EH (cell line): ENCODE measurements at places on chromosomes 6 and 20.

DNA sequence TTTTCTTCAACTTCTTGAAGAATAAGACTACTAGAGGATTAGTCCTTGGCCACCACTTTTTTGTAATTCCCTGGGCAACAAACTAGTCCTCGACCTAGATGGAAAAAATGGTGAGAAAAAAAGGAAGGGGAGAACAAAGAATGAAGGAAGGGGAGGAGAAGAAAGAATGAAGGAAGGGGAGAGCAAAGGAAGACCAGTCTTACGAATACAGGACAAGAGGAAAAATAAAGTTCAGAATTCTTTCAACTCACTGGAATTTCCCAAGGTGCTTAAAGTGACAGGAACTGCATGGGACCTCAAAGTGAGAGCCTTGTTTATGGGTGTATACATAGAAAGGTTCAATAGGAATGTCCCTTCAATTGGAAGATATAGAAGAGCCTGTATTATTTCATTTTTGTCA is 509.3 kb upstream of the JARID2 start:
- no peak for DNase-seq

GRCh38 chr6:91744566-91744965 is 1157.7 kb upstream of the MAP3K7 start:
- DNase-seq, result no peak

- no peak for DNase-seq
These were observed 1.2 kb downstream of the ANGPT4 start for GRCh38 chr20:914727-915498.

DNA sequence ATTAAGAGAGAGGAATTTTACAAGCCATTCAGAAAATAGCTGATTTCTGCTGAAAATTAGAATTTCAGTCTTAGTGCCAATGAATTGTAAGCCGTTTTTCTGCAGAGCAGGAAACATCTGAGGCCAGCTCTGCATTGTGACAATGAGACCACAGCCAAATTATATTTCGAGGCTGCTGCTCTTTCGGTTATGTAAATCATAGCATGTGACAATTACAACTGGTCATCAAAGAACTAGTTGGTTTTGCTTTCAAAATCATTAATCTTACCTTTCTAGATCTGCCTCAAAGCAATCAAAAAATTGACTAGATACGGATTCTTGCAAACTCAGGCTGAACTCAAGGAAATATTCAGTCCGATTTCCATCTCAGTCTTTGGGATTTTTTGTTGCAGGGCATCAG is 33.4 kb upstream of the INSM1 start:
- DNase-seq, result no peak

DNA sequence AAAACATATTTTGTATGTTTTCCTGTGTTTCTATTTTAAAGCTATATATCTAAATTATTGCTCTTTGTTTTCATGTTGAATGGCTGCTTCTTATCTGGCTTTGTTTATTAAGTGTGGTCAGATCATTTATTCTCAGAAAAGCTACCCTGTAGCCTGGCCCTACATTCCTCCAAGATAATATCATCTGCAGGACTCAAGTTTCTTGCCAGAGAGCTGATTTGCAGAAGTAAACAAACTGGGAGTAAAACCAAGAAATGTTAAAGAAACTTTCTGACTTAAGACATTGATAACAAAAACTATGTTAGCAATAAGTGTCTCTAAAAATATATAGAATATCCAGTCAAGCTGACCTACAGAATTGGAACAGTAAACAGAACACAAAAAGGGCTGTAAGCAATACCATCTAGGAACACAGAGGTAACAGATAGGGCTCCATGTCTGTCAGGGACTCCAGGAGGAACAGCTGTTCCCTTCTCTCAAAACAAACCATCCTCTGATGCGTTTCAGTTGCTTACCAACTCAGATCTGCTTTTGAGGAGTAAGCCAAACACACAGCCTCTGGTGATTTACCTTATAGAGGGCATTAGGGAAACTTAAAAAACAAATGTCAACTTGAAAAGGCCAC is 17.5 kb upstream of the CEP85L start:
- DNase-seq, result peak; percentile 79

- peak; percentile 35 for DNase-seq
These were observed 24.3 kb downstream of the SNX14 start for GRCh38 chr6:85569323-85569722.

- no peak for DNase-seq
These were observed 216.8 kb upstream of the CDYL start for GRCh38 chr6:4559281-4559875.

DNA sequence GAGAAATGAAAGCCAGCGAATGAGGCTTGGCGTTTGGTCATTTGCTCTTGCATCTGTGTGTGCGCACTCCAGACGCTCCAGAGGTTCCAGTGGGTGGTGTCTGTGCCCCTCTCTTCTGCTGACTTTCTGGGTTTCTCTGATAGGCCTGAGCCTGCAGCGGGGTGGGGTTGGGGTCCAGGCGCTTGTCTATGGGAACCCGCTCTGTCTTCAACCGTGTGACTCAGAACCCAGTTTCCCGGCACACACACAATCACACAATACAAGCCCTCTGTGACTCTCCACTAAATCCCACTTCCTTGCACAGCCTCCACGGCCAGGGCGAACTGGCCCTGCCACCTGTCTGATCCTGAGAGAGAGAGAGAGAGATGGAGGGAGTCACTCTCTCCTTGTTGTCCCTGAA is 24.6 kb downstream of the RBM38 start:
- DNase-seq, result no peak

GRCh38 chr6:150987371-150987828 is 121.9 kb downstream of the MTHFD1L start:
- no peak for DNase-seq

GRCh38 chr6:44624936-44625573 is 237.5 kb downstream of the CDC5L start:
- DNase-seq, result no peak

DNA sequence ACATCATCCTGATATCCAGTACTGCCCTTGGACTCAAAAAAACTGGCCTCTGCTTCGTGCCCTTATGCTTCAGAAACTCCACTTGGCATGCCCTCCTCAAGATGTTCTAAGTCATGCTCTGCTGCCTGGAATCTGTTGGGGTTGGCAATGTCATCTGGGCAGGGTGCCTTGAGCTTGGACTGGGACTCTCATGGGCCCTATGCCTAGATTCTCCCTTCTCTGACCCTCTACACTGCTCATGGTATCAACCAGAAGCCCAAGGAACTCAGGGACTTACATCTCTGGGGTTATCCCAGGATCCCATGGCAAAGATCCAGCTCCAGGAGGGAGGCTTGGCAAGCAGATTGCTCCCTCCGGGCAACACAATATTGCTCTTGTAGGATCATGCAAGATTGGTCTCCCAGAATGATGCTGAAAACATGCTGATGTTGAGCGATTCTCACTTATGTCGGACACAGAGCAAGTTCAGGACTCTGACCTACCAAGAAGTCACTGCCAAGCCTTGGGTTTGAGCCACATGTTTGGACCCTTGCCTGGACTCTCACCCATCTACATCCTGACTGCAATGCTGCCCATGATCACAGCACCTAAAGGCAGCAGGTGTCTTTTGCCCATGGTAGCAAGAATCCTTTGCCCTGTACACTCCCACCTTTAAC is 88.8 kb downstream of the ADAT2 start:
- DNase-seq, result no peak

DNA sequence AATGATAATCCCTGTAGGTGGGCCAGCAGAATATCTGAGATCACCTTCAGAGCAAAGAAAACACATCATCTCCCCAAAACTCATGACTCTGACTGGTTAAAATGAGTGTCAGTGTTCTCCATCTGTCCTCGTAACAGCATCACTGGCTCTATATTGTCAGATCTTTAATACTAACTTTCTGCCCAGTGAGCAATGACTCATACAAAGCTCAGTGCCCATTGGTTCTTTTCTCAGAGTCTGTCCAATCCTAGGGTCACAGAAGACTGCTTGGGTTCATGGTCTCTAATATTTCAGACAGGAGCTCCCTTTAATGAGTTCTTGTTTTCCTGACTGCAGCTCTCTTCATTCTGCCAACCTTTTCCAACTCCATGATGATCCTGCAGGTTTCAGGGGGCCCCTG is 36.4 kb downstream of the HLA-DPB1 start:
- DNase-seq, result peak; percentile 74

DNA sequence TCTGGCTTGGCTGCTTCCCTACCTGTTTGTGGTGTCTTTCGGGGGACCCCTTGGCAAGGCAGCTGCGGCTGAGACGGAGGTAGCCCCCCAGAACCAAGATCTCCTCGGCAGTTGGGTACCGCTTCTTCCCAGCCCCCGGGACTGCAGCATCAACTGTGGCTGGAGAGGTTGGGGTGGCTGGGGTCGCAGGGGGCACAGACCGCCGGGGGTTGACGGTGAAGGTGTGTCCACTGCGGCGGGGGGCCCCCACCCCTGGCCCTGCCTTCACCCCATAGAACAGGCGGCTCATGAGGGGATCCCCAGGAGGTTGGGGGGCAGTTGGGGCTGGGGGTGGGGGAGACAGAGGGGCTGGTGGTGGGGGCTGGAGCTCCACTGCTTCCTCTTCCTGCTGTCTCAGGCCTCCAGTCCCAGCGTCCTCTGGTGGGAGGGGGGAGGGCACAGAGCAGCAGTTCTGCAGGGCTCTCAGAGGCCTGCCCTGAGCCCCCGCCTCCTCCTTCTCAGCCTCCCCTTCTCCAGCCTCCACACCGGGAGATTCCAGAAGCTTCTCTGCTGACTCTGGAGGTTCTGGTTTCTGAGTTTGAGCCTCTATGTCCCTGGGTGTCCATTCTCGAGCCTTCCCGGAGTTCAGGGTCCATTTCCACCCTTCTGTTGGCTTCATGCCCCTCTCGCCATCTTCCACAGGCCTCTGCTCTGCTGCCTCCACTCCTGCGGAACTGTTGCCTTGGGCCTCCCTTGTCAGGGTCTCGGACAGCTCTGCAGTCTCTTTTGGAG is 1.9 kb downstream of the PPP1R18 start:
- DNase-seq, result peak; percentile 68

DNA sequence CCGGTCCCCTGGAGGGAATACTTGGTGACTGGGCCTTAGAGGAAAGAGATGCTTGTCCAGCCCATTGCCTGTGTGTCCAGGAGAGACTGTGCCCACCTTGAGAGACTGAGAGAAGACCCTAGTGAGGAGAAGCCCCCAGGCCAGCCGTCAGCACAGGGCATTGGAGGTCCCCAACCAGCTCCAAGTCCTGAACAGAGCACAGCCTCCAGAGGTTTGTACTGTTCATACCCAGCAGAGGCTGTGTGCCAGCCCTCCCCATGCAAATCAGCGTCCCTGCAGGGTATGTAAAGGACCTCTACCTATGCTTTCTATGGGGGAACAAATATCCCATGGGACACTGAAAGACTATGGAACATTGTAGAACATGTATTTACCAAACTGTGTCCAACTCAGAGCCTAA is 8.4 kb downstream of the HLA-E start:
- DNase-seq, result no peak

- no peak for DNase-seq
These were observed 5.0 kb downstream of the BCL2L1 start for GRCh38 chr20:31717478-31718201.
